ENCODE measurements at places on chromosomes 11 and 22. TPM values are rescaled to one million over a fixed set of nuclear protein-coding genes. Genes with fewer than 3 reads are reported as not detected.

GRCh38 chr11:33976495-33977199, 74.9 kb upstream of the CAPRIN1 start:
- no peak for DNase-seq

DNA sequence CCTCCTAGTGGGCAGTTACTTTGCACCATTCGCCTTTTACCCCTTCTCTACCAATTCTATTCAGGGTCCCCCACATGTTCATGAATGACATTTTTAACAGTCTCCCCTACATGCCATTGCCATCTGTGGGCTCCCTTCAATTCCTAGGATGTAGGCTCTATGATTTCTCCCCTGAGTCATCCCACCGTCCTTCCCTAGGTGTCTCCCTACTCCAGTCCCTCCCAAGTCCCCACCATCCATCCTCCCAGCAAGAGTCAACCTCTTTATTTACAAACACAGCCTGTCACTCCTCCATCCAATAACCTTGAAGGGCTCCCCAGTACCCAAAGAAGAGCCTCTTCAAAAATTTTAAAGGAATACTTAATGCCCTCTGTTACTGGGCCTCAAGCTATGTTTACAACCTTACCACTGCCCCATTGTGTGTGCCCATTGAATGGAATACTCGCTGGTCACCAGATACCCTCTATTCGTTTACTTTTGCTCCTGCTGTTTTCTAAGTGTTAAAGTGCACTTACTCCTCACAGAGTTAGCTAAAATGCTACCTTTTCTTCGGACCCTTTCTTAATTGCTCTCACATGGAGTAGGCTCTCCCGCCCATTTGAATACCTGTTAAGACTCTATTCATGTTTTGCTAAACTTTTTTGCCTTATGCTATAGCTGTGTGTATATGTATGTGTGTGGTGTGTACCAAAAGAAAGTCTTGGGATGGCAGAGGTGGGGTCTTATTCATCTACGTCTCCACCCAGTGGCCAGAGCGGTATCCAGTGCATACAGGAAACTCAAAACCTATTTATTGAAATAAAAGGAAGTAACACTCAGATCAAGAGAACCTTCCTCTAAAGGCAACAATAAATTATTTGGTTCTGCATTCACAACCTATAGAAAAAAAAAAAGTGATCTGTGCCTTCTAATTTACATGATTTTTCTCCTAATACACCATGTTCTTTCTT, 235.8 kb upstream of the CCDC90B start:
- no peak for DNase-seq

DNA sequence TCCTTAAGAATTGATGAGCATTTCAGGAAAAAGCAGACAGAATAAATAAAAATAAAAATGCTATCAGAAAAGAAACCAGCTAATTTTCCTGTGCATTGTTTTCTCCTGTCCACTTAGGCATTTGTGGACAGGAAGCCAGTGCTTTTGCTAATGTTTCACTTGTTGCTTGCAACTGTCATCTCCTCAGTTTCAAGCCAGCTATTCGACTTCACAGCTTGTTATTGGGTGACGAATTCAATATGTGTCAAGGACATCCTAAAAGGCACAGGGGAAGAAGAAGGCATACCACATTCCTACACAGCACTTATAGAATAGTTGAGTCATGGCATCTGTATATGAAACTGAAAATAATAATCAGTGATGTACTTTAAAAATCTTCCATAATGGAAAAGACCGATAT, 530.6 kb upstream of the KIRREL3 start:
- DNase-seq: no peak

UPK3A gene
- not detected for total RNA-seq
